Activated T-helper 2 cell treated with anti-CD3 and anti-CD28 coated beads, Interferon-gamma antibody, Interleukin-2, Interleukin-4, amounts not matched to agents 10 μg/mL and 5 μg/mL and 100 μg/mL, durations not matched to agents 14 hours and 24 hours and 36 hours (primary cell): ENCODE measurements at places on chromosomes 3 and 15.

- H3K27me3 ChIP-seq, result peaks cover 33% of the 10 kb centered on the region
- no peak for DNase-seq
- no peaks in the 10 kb centered on the region for H3K36me3 ChIP-seq
- no peak overlapping the region for H3K27ac ChIP-seq
- peaks cover 1% of the 10 kb centered on the region for H3K4me1 ChIP-seq
Observed at GRCh38 chr15:100338247-100338646, 3.5 kb downstream of the ADAMTS17 start.

DNA sequence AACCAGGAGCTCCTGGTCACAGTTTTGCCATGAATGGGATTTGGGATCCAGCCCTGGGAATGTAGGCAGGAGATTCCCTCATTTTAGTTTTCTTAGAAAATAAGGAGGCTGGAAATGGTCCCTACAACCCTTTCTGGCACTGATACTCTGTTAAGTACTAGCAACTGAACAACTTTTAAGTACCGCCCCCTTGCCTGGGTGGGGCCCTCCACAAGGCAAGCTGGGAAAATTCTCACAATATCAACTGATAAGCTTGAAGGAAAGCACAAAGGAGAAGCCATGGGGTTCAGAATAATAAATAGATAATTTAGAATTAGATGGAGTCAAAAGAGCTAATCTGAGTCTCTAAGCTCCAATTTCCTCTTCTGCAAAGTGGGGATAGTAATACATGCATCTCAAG lies 4.2 kb upstream of the DGKG start:
- no peaks in the 10 kb centered on the region for H3K4me1 ChIP-seq
- H3K27me3 ChIP-seq, result peaks cover 42% of the 10 kb centered on the region
- H3K36me3 ChIP-seq, result no peaks in the 10 kb centered on the region
- DNase-seq, result no peak
- H3K27ac ChIP-seq, result no peak overlapping the region

DNA sequence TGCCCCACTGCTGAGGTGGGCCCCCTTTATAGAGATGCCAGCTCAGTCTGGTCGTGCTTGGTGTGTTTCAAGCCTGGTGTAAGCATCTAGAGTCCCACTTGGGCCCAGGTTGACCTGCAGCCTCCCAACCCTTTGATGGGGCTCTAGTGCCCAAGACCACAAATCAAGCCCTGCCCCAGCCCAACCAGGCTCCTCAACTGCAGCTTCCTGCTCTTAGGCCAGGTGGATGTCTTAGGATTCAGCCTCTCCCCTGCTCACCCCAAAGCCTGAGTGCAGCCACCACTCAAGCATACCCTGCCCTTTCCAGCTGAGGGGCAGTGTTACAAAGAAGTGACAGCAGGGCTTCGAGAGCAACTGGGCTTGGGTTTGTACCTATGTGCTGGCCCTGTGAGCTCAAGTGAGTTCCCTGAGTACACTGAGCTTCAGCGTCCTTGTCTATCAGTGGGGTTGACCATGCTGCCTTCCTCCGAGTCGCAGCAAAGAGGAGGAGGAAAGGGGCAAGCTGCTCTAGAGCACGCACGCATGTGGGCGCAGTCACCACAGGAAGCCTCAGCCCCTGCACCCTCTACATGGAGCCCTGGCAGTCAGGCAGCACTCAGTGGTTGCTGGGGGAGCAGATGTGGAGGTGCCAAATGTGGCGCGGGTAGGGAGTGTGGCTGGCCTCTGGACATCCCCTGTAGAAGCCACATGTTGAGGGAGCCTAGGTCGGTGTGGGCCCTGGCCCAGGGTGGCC lies 120.7 kb downstream of the EEFSEC start:
- no peak overlapping the region for H3K27ac ChIP-seq
- H3K27me3 ChIP-seq, result no peaks in the 10 kb centered on the region
- no peak overlapping the region for H3K4me3 ChIP-seq
- no peak for DNase-seq
- no peaks in the 10 kb centered on the region for H3K36me3 ChIP-seq
- H3K4me1 ChIP-seq, result no peaks in the 10 kb centered on the region

GRCh38 chr3:64501298-64501906 lies 186.4 kb downstream of the ADAMTS9 start:
- H3K27me3 ChIP-seq, result no peaks in the 10 kb centered on the region
- H3K4me1 ChIP-seq, result peaks cover 10% of the 10 kb centered on the region
- no peak for DNase-seq
- no peaks in the 10 kb centered on the region for H3K36me3 ChIP-seq

GRCh38 chr3:30964612-30965011 lies 70.2 kb upstream of the GADL1 start:
- peaks cover 13% of the 10 kb centered on the region for H3K4me1 ChIP-seq
- peaks cover 19% of the 10 kb centered on the region for H3K27me3 ChIP-seq
- H3K36me3 ChIP-seq, result no peaks in the 10 kb centered on the region

- no peak for DNase-seq
- H3K27me3 ChIP-seq, result peaks cover 72% of the 10 kb centered on the region
- H3K4me3 ChIP-seq, result no peak overlapping the region
- peaks cover 7% of the 10 kb centered on the region for H3K4me1 ChIP-seq
- no peaks in the 10 kb centered on the region for H3K36me3 ChIP-seq
Observed at GRCh38 chr3:46222435-46223161, 14.5 kb upstream of the CCR1 start.

- no peaks in the 10 kb centered on the region for H3K36me3 ChIP-seq
- peaks cover 4% of the 10 kb centered on the region for H3K4me1 ChIP-seq
- no peak for DNase-seq
Observed at GRCh38 chr3:140766465-140766864, 88.6 kb downstream of the TRIM42 start.

DNA sequence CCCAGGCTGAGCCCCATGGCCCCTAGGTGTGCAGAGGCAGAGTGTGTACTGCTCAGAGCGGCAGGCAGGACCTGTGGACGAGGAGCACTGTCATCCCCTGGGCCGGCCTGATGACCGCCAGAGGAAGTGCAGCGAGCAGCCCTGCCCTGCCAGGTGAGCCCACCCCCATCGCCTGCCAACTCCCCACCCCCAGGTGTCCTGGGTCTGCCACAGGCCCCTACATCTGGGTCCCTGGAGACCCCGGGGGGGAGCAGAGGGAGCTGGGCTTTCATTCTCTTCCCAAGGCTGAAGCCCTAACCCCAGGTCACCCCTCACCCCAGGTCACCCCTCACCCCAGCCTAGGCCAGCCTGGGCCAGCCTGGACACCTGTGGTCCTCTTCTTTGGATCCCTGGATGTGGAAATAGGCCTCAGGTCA lies 93.1 kb downstream of the TBC1D2B start:
- no peak overlapping the region for H3K27ac ChIP-seq
- peaks cover 2% of the 10 kb centered on the region for H3K4me1 ChIP-seq
- H3K4me3 ChIP-seq, result no peak overlapping the region
- DNase-seq, result no peak
- H3K36me3 ChIP-seq, result no peaks in the 10 kb centered on the region

DNA sequence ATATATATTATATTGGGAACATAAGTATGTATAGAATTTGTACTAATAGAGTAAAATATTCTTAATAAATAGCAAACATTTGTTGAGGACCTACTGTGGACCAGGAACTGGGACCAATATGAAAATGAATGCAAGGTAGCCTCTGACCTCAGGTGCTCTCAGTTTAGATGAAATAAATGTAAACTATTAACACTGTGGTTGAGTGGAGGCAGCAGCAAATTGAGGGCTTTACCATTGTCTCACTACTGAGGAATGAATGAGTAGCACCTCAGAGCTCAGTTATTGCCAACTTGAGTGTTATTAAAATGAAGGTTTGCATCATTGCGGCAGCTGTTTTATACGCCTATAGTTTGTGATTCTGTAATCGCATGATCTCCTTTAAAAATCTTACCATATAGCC lies 90.9 kb upstream of the CGNL1 start:
- peaks cover 11% of the 10 kb centered on the region for H3K4me1 ChIP-seq
- no peak overlapping the region for H3K27ac ChIP-seq
- H3K36me3 ChIP-seq, result peaks cover 56% of the 10 kb centered on the region
- no peak for DNase-seq

GRCh38 chr3:113898892-113899291 lies 48.9 kb upstream of the ZDHHC23 start:
- peaks cover 13% of the 10 kb centered on the region for H3K27me3 ChIP-seq
- H3K27ac ChIP-seq, result no peak overlapping the region
- H3K4me1 ChIP-seq, result peaks cover 2% of the 10 kb centered on the region
- no peak for DNase-seq
- H3K36me3 ChIP-seq, result no peaks in the 10 kb centered on the region

DNA sequence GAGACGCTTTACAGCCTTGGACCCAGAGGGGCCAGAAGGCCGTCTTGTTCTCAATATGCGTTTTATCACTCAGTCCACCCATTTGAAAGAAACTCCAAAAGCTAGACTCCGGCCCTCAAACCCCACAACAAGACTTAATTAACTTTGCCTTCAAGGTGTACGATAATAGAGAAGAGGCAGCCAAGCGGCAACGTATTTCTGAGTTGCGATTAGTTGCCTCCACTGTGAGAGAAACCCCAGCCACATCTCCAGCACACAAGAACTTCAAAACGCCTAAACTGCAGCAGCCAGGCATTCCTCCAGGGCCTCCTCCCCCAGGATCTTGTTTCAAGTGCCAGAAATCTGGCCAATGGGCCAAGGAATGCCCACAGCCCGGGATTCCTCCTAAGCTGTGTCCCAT lies 17.4 kb upstream of the INO80 start:
- H3K27ac ChIP-seq, result no peak overlapping the region
- peaks cover 1% of the 10 kb centered on the region for H3K4me1 ChIP-seq
- DNase-seq, result no peak

GRCh38 chr3:108255131-108255530 lies 32.9 kb upstream of the IFT57 start:
- DNase-seq, result no peak
- H3K4me3 ChIP-seq, result no peak overlapping the region
- no peaks in the 10 kb centered on the region for H3K27me3 ChIP-seq
- H3K27ac ChIP-seq, result no peak overlapping the region

GRCh38 chr3:143764840-143765239 lies 83.4 kb downstream of the SLC9A9 start:
- H3K4me3 ChIP-seq, result no peak overlapping the region
- no peak for DNase-seq
- H3K27me3 ChIP-seq, result peaks cover 7% of the 10 kb centered on the region
- no peaks in the 10 kb centered on the region for H3K4me1 ChIP-seq
- H3K27ac ChIP-seq, result no peak overlapping the region
- no peaks in the 10 kb centered on the region for H3K36me3 ChIP-seq

GRCh38 chr3:194928831-194929577 lies 243.3 kb downstream of the FAM43A start:
- peaks cover 16% of the 10 kb centered on the region for H3K27me3 ChIP-seq
- DNase-seq, result no peak
- H3K27ac ChIP-seq, result no peak overlapping the region
- no peaks in the 10 kb centered on the region for H3K36me3 ChIP-seq

DNA sequence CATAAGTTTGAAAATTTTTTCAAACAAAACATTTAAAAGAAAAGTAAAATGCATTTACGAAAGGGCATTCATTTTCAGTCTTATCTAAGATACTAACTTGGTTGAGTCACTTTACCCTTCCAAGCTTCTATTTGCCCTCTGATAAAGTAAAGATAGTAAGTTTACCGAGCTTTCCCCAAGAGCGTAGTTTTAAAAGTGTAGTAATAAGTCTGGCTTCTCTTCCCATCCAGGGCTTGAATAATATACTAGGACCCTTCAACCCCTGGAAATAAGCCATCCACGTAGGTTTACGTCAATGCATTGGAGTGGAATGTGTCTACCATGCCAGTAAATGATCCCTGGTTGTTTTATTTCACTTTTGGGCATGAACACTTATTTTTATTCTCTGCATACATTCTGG lies 608.3 kb downstream of the NTRK3 start:
- no peaks in the 10 kb centered on the region for H3K36me3 ChIP-seq
- no peaks in the 10 kb centered on the region for H3K27me3 ChIP-seq
- no peak overlapping the region for H3K4me3 ChIP-seq
- no peak overlapping the region for H3K27ac ChIP-seq

DNA sequence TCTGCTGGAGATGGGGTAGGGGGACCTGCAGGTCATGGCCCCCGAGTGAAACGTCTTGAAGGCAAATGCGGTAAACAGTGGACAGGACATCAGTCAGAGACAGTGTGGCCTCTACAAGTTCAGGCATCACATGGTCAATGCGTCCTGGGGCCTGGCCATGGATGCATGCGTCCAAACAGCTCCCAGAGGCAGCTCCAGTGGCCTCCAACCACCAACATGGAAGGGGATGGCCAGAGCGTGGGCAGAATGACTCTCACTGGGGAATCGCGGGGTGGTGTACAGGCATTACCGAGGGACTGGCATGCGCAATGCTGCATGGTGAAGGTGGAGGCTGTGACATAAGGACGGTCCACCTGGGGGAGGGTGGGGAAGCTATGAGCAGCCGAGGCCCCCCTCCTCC lies 35.6 kb upstream of the IQSEC1 start:
- no peak overlapping the region for H3K4me3 ChIP-seq
- no peak overlapping the region for H3K27ac ChIP-seq
- H3K36me3 ChIP-seq, result no peaks in the 10 kb centered on the region
- H3K4me1 ChIP-seq, result peaks cover 3% of the 10 kb centered on the region
- peaks cover 5% of the 10 kb centered on the region for H3K27me3 ChIP-seq

- H3K4me3 ChIP-seq, result no peak overlapping the region
- no peaks in the 10 kb centered on the region for H3K4me1 ChIP-seq
- no peak for DNase-seq
- H3K27ac ChIP-seq, result no peak overlapping the region
- H3K36me3 ChIP-seq, result no peaks in the 10 kb centered on the region
- H3K27me3 ChIP-seq, result peaks cover 17% of the 10 kb centered on the region
Observed at GRCh38 chr15:29799859-29800258, 22.4 kb downstream of the TJP1 start.

- H3K4me3 ChIP-seq, result no peak overlapping the region
- H3K27ac ChIP-seq, result no peak overlapping the region
- H3K27me3 ChIP-seq, result no peaks in the 10 kb centered on the region
- H3K4me1 ChIP-seq, result peaks cover 15% of the 10 kb centered on the region
- no peak for DNase-seq
- peaks cover 6% of the 10 kb centered on the region for H3K36me3 ChIP-seq
Observed at GRCh38 chr15:52436981-52437380, 91.7 kb downstream of the MYO5A start.

GRCh38 chr3:190458040-190458439 lies 8.3 kb upstream of the TMEM207 start:
- peaks cover 3% of the 10 kb centered on the region for H3K4me1 ChIP-seq
- no peak overlapping the region for H3K4me3 ChIP-seq
- no peak for DNase-seq
- H3K36me3 ChIP-seq, result no peaks in the 10 kb centered on the region

DNA sequence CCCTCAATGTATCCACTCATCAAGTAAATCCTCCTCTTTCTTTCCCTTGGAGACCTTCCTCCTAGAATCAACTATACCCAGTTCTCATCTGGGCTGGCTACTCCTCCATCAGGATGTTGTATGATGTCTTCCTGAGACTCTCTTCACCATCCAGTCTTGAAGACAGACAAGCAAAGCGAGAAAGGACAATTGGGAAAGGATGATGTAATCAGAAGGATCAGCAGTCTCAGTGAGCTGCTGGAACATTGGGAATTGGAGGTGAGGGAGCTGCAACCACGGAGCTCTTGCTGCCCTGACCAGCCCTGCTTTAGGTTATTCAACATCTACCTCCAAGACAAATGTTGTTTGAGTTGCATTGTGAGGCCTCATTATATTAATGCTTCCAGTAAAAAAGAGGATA lies 48.0 kb upstream of the UBP1 start:
- no peak overlapping the region for H3K27ac ChIP-seq
- H3K4me1 ChIP-seq, result no peaks in the 10 kb centered on the region
- no peak for DNase-seq

GRCh38 chr3:61451841-61452240 lies 109.5 kb upstream of the PTPRG start:
- no peak overlapping the region for H3K4me3 ChIP-seq
- no peak overlapping the region for H3K27ac ChIP-seq
- no peaks in the 10 kb centered on the region for H3K36me3 ChIP-seq
- no peaks in the 10 kb centered on the region for H3K4me1 ChIP-seq
- no peak for DNase-seq

- H3K36me3 ChIP-seq, result no peaks in the 10 kb centered on the region
- H3K27ac ChIP-seq, result no peak overlapping the region
- no peak overlapping the region for H3K4me3 ChIP-seq
- peaks cover 6% of the 10 kb centered on the region for H3K4me1 ChIP-seq
- peaks cover 75% of the 10 kb centered on the region for H3K27me3 ChIP-seq
- DNase-seq, result no peak
Observed at GRCh38 chr3:45796902-45797637, 734 bp upstream of the SLC6A20 start.
